ENCODE measurements at places on chromosomes 1 and 21.
A peak's percentile ranks its signal among the peaks of the same experiment; 100 is the strongest.

- no peak for DNase-seq
Observed at GRCh38 chr1:116871779-116872146, 38.0 kb upstream of the PTGFRN start.

DNA sequence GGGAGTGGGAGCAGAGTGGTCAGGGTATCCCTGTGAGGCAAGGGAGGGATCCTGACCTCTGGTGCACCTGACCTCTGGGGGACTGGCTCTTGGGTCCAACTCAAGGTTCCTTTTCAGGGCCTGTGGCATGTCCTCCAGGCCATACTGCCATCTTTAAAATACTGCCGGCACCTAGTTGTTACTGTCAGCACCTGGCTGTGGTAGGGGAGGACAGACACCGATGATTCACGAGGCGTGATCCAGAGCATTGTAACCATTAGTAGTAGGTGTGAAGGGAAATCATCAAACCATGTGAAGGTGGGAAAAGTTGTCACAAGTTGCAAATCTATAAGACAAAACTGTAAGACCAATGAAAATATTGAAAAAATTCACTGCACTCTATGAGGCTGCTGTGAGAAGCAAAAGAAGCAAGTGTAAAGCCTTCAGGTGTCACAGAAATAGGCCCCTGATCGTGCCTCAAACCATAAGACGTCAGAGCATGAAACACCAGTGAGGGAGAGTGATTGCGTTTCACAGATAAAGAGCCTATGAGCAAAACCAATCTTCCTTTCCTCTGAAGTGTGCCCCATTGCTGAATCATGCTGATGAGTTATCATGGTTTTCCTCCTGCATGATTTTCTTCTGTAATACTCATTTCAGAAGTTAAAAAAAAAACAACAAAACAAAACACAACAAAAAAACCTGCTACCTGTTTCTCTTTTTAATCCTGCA is 55.3 kb downstream of the CDC7 start:
- DNase-seq, result no peak

DNA sequence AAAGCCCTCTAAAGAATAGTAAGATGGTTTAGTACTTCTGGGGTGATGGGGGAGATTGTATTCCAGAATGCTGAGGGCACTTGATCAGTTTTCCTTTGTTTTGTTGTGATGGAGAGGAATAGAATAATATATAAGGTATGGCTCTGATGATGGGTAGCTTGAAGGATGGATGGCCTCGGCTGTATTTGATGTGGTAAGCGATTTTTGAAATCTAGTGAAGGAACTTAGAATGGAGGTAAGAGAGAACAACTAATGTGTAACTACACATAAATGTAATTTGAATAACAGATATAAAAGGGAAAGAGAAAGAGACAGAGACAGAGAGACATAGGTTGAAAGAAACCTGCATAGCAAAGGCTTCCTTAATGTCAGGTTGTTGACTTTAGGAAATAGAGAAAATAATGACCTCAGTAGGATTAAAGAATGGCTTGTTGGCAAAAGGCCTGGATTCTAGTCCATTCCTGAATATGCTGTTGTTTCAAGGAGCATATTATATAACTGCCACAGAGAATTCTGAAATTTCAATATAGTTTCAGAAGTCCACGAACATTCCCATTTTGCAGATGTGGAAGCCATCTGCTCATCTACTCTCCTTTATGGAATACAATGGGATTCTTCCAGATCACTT is 58.7 kb downstream of the NIBAN1 start:
- DNase-seq, result no peak

DNA sequence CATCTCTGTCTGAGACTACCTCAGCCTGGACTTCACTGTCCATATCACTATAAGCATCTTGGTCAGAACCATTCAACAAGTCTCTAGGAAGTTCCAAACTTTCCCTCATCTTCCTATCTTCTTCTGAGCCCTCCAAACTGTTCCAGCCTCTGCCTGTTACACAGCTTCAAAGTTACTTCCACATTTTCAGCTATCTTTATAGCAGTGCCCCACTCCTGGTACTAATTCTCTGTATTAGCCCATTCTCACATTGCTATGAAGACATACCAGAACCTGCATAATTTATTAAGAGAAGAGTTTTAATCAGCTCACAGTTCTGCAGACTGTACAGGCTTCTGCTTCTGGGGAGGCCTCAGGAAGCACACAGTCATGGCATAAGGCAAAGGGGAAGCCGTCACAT is 15.7 kb upstream of the DPH5 start:
- DNase-seq, result no peak

- no peak for DNase-seq
Observed at GRCh38 chr1:15970911-15971310, 5.0 kb downstream of the ZBTB17 start.

DNA sequence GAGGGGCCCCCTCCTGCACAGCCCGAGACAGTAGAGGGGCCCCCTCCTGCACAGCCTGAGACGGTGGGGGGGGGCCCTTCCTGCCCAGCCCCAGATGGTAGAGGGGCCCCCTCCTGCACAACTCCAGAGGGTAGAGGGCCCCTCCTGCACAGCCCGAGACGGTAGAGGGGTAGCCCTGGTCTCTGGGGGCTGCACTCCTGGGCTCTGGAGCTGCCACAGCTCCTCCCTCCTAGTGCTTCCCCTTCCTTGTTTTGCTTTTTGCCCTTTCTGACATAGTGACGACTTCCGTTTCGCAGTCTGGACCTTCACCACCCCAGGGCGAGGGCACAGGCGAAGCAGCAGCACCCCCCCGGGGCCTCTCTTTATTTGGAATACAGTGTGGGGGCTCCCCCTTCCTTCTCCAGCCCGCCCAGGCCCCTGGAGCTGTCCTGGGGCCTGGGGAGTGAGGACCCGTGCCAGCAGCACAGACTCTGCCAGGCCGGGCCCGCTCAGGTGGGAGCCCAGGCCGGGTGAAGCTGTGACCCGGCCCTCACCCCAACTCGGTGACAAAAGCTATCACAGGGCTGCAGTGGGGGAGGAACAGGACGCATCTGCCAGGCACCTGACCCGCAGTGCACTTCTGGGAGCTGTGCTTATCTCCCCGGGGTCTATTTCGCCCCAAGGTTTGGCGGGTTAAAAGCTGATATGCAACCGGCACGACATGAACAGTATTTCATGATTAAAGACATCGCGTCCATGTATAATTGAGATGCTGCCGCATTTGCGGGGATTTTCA is 1.1 kb upstream of the PRXL2B start:
- peak; percentile 55 for DNase-seq

Data from ACHN (cell line).